ENCODE measurements at places on chromosomes 16 and 17.

DNA sequence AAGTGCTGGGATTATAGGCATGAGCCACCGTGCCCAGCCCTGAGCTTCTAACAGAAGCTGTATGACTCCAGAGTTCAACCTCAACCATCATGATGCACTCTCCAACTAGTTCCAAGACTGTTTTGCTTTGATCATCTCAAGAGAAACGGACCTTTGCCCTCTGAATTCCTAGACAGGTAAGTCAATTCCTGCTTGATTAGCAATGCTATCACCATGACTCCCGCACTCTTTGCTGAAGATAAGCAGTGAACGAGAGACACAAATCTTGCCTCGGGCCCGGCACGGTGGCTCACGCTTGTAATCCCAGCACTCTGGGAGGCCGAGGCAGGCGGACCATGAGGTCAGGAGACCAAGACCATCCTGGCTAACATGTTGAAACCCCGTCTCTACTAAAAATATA lies 22.2 kb downstream of the ANKFY1 start:
- DNase-seq = no peak

GRCh38 chr16:47705266-47705665 lies 244.1 kb downstream of the PHKB start:
- DNase-seq = no peak

GRCh38 chr16:83743241-83743640 lies 64.5 kb upstream of the HSBP1 start:
- no peak for DNase-seq

DNA sequence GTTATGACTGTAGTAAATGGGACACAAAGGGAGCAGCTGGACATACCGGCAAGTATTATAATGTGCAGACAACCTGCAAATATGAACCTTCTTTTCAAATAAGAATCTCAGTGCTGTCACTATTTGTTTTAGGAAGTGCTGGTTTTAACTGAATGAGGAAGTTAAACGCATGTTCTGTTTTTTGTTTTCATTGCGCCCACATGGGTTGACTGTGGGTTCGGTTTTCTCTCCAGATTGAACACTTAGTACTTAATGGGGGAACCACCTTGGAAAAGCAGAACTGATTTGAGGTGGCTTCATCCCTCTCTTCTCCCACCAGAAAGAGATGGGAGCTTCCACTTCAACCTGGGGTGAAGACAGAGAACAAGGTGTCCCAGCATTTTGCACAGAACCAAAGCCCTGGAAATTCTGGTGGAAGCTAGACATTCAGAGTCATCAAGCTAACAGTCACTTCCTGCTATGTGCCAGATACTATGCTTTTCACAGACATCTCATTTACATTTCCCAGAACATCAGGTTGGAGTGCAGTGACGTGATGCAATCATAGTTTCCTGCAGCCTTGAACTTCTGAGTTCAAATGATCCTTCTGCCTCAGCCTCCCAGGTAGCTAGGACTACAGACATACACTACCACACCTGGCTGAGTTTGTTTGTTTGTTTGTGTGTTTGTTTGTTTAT lies 149.8 kb downstream of the CDH13 start:
- no peak for DNase-seq

DNA sequence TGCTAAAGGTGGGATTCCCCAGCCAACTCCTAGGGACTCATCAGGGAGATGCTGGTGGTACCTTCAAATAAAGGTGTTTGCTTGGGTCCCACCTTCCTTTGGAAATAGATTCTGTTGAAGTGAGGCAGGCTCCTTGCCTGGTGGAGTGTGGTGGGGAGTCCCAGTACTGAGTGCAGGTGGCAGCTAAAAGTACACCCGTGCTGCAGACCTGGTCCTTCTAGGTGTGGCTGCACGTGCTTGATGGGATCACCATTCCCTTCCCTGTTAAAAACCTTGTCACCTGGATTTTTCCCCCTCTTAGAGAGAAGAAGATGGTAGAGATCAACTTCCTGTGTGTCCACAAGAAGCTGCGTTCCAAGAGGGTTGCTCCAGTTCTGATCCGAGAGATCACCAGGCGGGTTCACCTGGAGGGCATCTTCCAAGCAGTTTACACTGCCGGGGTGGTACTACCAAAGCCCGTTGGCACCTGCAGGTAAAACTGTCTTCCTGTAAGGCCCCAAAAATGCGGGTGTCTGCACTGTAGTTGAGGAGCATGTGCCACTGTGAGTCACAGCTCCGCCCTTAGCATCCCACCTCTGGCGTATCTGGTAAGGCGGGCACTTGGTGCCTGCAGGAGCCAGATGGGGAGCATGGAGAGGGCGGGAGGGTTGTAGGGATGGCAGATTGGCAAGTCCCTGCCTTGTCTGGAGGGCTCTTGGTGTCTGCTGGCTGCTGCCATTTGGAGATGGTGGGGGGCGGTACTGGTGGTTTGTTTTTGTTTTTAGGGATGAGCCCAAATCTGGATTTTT lies 34.0 kb downstream of the PLCD3 start:
- DNase-seq = no peak

- DNase-seq = no peak
Observed at GRCh38 chr17:29697371-29697770, 74.7 kb upstream of the CORO6 start.

DNA sequence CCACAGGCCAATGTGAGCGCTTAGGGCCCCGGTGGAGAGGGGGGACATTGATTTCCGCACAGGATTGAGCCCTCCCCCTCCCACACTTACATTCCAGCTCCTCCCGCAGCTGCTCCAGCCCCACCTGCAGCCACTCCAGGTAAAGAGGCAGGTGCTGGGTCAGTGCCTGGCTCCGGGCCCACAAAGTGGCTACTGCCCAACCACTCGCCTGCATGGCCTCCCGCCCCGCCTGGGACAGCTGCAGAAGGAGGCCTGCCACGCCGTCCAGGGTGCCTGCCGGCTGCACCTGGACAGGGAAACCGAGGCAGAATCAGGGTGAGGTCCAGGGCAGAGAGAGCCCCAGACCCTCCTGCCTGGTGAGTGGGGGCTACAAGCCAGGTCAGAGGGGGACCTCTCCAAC lies 46.3 kb downstream of the RMI2 start:
- no peak for DNase-seq

DNA sequence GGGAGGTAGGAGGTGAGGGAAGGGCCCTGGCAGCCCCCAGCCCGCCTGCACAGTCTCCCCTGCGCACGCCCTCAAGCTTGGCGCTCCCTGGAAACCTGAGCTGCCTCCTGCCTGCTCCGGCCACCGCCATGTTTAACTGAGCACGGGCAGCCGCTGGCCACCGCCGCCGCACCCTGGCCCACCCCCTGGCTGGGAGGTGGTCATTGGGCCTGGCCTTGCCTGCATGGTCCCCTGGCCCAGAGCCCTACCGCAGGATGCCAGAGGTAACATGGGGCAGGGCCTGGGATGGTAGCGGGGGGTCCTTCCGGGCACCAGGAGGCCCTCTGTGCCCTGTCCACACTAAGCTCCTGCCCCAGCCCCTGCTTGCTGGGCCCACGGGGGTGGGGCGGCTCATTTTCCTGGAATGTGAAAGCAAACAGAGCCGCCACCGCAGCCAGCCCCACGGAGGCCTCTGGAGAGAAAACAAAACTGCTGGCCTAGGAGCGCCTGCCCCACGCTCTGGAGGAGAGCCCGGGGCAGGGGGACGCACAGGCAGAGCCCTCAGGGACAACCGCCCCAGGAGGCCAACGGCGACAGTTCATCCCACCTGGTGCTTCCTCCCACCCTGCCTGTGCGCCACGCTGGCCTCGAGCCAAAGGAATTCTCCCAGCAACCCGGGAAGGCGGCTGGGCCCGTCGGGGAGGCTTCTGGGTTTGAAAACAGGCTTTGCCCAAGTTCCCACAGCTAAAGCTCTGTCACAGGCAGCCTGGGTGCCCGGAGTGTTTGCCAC lies 8.9 kb downstream of the NHERF2 start:
- DNase-seq = no peak

- DNase-seq = no peak
Observed at GRCh38 chr17:75011401-75012095, 922 bp upstream of the MRPL58 start.

DNA sequence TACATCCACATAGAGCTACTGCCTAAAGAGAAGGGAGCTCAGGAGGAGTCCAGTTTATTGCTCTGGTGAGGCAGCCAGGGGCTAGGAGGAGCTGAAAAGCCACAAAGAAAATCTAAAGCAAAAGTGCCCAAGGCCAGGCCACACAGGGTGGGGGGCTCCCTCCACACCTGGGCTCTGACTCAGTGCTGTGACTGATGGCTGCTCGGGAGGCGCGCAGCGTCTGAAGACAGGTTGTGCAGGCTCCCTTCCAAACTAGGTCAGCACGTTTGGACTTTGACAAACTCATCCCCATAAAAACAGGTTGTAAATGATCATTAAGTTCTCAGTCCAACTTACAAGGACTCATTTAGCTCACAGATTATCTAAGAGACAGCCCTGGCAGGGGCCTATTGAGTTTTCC lies 22.2 kb upstream of the LCMT1 start:
- no peak for DNase-seq

GRCh38 chr16:84722068-84722467 lies 22.3 kb downstream of the USP10 start:
- no peak for DNase-seq

DNA sequence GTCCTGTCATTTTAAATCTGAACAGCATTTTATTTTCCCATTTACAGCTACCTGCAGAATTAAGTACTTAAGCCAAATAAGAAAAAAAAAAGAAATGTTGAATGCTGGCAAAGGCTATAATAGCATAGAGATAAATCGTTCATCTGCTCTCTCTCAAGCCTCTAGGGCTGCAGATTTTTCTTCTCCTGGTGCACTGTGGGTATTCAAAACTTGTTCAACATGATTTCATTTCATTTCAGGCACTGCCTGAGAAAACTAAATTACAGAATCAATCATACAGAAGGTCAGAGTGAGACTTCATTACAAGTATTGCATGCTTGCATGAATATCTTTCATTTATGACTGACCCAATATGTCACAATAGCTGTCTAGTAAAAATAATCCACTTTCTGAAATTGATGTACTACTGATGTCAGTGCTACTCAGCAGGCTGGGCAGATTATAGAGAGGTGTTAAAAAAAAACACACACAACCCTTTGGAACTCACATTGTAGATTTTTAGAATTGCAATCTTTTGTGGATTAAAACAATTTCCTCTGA lies 86.2 kb downstream of the TOX3 start:
- DNase-seq = no peak

- DNase-seq = no peak
Observed at GRCh38 chr17:50799582-50799981, 32.3 kb upstream of the ANKRD40CL start.

DNA sequence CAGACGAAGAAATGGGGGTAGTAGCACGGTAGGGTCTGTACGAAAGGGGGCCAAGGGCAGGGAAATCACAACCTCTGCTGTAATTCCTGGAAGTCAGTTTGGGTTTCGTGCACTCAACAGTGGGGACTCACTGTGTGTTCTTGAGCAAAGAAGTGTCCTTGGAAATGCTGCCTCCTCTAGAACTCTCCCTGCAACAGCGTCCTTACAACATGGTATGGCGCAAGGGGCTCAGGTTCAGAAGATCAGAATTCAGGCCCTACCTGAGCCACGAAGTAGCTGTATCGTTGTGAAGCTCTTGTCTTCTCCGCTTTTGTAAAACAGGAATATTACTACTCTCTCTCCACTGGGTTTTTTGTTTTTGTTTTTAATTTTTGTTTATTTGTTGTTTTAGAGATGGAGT lies 106.2 kb upstream of the CLEC3A start:
- no peak for DNase-seq

DNA sequence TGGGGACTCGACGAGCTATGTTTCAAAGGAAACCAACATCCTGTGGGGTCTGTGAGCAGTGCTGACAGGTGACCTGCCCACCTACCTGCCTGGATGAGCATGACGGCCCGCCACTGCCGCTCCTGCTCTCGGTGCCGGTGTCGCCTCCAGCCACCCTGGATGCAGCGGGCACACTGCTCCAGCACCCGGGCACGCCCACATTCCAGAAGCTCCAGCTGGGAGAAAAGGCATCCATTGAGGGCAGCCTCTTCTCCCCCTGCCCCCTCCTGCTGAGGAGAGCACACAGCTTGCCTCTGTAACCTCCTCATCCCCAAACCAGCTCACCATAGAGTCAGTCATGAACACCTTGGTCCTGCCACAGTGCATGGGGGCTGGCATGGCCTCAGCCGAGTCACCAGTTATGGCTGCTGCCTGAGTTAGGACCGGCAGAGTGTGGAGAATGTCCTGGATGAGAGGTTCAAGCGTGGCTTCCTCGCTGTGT lies 14.3 kb downstream of the ZNHIT3 start:
- no peak for DNase-seq

DNA sequence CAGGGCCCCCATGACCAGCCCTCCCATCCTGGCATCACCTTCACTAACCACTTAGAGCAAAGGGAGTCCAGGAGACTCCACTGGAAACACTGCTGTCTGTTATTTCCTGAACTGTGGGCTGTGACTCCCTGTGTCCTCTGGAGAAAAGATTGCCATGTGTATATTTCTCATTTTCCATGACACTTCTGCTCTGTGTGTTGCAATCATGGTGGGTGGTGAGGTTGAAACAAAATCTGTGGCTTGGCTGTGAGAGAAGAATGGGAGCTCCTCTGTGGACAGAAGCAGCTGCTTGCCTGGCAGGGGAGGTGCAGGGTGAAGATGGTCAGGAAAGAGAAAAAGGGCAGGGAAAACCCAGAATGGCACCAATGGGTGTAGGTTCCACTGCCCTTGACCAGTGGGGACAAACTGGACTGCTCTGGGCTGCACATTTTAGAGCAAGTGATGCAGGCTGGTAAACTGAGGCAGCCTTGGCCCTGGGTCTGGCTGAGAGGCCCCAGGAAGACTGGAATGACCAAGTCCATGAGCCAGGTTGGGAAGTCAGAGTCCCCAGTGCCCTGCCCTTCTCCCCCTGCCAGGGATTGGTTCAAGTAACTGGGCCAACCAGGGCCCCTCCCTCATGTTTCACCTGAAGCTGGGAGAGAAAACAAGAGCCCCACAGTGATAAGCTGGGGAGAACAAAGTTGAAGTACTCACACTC lies 314.3 kb downstream of the C16orf95 start:
- DNase-seq = no peak

DNA sequence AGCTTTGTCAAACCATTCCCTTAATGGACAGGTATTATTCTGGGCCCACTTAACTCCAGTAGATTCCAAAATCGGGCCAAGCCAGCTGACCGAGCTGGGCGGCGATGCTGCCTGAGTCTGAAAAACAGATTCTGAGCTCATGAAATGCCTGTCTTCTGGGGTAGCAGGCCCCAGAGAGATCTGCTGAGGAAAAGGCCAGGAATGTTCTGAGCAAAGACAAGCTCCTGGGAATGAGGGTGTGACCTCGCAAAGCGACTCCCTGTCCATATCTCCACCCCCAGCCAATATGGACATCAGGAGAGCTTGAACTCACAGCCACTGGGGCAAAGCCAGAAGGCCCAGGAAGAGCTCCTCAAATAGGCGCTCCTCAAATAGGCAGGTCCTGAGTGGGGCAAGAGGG lies 23.7 kb downstream of the ZNF423 start:
- DNase-seq = no peak

DNA sequence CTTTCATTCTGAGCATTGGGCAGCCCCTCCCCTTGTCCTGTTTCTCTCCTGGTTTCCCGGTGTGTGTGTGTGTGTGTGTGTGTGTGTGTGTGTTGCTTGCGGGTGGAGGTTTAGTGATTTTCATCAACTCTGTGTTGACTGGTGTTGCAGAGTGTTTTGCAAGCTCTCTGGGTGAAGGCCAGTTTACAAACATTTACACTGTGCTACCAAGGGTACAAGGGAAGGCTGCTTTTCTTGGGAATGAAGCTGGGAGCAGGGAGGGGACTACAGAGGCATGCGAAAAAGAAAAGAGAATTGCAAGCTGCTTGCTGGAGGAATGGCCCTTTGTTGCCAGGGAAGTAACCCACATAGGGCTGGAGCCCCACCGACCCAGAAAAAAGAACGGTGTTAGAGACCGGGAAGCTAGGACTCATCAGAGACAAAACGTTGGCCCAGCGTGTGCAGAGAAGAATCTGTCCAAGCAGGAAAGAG lies 29.6 kb downstream of the HS3ST3B1 start:
- DNase-seq = no peak

GRCh38 chr16:53664724-53665345 lies 38.8 kb downstream of the RPGRIP1L start:
- no peak for DNase-seq

All from activated naive CD4-positive, alpha-beta T cell (primary cell).